ENCODE measurements at places on chromosomes 5 and 9.
A peak's percentile ranks its signal among the peaks of the same experiment; 100 is the strongest.

DNA sequence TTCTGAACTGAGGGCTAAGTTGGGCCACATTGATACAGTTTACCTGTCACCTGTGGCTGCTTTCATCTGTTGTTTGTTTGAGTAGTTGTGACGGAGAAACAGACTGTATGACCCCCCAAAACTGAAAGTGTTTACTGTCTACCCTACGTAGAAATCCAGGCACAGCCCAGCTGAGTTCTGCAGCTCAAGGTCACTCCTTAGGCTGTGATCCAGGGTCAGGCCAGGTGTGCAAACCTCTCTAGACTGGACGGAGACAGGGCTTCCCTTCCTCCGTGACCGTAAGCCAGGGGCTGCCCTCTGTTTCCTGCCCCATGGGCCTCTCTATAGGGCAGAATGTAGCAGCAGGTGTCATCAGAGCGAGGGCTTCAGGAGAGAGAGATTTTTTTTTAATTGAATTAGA is 207.9 kb upstream of the OTULINL start:
- no peak for DNase-seq

- no peak for DNase-seq
Measured at GRCh38 chr5:112201141-112201540, 217.9 kb downstream of the EPB41L4A start.

DNA sequence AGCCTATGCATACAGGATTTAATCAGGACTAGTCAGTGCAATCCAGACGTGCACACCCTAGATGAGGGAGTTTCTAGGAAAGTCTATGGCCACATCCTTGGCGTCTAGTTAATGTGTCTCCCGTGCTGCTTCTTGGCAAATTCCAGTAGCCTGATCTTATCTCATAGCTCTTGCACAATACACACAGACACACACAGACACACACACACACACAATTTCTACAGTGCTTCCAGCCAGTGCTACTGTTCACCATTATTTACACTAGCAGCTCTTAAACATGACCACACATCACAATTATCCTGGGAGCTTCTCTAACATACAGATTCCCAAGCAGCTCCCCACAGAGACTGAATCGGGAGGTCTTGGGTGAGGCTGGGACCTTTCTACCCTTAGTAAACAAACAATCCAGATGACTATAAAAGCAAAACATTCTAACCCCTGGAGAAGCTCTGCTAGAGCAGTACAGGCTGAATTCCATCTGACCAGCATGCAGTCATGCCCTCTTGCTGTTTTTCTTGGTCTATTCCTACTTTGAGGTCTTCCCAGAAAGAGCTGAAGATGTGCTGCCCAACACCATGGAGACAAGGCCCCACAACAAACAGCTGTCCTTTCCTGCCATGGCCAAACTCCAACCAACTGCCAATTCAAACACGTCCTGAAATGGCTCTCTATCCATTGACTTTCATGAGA is 236.6 kb downstream of the DEPDC1B start:
- no peak for DNase-seq

- no peak for DNase-seq
Measured at GRCh38 chr9:18058564-18059442, 415.1 kb upstream of the ADAMTSL1 start.

DNA sequence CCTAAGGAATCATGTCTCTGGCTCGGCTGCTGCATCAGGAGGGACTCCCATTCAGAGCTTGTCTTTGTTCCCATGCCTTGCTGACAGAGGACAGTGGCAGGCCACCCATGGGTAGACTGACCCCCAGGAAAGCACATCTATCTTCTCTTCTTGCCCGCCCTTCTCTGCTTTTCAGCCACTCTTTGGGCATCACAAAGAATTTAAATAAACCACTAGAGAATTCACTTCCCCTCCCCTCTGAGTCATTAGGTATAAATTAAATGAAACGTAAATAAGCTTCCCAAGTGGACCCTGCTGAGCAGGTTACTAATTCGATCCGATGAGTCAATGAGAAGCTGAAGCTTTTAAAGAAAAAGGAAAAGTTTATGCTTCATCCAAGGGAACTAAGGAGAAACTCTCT is 97.0 kb downstream of the DRD1 start:
- no peak for DNase-seq

DNA sequence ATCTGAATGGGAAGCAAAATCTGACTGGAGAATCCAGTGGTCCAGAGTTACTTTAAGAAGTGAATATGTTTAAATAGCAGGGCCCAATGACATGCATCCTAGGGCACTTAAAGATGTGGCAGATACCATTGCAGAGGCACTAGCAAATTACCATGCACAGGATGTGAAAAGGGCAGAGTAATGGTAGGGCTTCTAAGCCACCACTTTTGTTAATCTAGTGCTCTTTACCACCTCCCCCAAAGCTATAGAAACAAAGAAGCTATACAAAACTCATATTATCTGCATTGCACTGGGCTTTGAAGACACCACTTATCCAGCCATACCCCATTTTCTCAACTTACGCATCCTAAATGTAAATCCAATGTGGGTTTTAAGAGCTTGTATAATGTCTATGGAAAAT is 81.2 kb downstream of the ZCCHC7 start:
- DNase-seq = no peak

GRCh38 chr5:34570143-34570542 is 86.0 kb upstream of the RAI14 start:
- DNase-seq = no peak

DNA sequence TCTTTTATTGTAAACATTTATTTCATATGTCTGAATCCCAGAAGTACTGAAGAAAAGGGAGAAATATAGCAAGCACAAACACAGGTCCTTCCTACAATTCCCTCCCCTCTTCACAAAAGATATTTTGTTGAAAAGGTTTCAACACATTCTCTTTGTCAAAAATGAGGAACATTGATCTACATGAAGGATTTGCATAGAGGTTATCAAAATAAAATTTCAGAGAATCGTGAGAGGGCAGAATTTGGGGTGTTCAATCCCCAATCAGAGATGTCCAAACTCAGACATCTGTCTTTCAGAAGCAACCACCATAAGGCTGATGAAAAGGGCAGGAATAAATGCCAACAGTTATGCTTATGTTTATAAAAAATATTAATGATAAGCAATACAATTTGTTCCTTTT is 69.2 kb downstream of the MARCHF3 start:
- no peak for DNase-seq

DNA sequence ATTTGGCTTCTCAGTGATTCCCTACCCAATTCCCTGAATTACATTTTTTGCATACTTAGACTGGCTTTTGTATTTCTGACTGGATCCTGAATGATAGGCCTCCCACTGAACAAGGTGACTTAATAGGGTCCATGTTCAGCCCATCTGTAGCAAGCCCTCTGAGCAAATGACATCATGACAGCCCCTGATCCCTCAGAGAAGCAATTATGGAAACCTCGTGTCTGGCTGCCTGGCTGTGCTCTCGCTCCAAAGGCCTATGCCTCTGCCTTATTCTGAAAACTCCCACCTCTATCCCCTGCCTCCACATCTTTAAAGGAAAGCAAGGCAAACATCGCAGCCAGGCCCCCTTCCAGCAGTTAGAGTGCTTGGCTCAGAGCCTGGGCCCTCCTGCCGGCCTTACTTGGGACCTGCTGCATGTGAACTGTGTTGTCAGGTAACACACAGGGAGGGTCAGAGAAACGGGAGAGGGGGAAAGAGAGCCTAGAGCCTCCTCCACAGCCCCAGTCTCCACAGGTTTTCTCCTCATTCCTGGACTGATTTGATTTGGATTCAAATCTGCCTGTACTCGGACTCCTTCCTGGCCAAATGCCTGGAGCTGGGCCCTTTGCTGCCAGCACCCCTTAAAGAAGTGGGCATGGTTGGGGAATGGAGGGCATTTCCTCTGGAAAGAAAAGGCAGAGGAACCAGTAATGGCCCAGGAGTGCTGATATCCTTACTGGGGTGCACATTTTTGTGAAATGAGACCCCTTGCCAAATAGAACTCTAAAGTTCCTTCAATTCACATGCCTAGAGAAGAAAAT is 3.8 kb downstream of the DCANP1 start:
- no peak for DNase-seq

- DNase-seq = no peak
Measured at GRCh38 chr9:82776508-82776907, 286.4 kb downstream of the RASEF start.

- no peak for DNase-seq
Measured at GRCh38 chr5:56549096-56549886, 266.1 kb upstream of the MAP3K1 start.

GRCh38 chr9:130898552-130898852 is 1.9 kb upstream of the QRFP start:
- DNase-seq = no peak

GRCh38 chr5:134176511-134177368 is at the start of gene SKP1:
Gene SKP1, minus strand, starts transcription at chr5:134176950. Its CDS starts 2,928 bp downstream, at chr5:134174022.
- peak; percentile 84 for DNase-seq

DNA sequence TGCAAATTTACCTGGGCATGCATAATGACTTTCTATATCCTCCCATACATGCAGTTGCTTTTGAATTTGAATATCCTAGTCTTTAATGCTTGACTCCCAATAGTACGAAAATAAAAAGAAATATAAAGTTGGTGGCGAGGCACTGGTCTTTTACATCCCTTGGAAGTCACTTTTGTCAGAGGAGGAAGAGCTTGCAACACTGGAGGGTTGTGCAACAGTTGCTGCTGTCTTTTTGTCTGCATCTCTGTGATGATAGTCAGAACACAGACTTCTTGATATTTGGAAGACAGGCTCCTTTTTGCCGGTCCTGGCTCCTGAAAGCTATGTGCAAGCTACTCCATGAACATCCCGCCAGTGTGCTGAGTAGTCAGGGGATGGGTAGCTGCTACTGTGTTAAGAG is 16.8 kb upstream of the SGCD start:
- DNase-seq = no peak

- DNase-seq = no peak
Measured at GRCh38 chr9:33153001-33153400, 14.1 kb downstream of the B4GALT1 start.

- DNase-seq = no peak
Measured at GRCh38 chr5:81058121-81058520, 98.0 kb downstream of the RASGRF2 start.

GRCh38 chr9:120745278-120745677 is 31.0 kb upstream of the MEGF9 start:
- DNase-seq = no peak

GRCh38 chr5:157172403-157172802 is 6.3 kb upstream of the GARIN3 start:
- DNase-seq = peak; percentile 79

DNA sequence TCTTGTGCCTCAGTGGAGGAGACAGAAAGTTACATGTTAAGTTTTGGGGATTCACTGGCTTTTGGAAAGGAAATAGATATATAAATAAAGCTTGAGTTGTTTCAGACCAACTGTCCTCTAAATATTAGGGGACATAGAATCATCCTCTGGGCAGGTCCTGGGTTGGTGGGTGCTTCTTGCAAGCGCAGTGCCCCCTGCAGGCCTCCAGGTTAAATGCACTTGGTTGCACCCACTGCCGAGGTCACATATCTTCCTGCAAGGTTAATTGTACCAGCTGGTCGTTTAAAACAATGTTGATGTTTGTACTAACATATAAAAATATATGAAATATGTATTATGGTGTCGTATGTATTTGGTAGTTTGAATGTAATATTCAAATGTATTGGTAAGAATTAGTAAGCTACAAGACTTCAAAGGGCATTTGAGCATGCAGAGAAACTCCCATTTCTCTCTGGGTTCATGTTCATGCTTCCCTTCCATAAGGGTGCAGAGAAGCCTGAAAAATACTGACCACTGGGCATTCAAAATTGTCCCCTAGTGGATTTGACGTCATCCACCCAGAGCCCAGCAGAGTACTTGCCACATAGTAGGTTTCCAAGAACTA is 87.0 kb downstream of the ZNF618 start:
- DNase-seq = peak; percentile 35

GRCh38 chr5:142680605-142681259 is 5.2 kb downstream of the FGF1 start:
- no peak for DNase-seq

GRCh38 chr9:136107155-136107952 is 11.3 kb downstream of the TMEM250 start:
- peak; percentile 47 for DNase-seq

DNA sequence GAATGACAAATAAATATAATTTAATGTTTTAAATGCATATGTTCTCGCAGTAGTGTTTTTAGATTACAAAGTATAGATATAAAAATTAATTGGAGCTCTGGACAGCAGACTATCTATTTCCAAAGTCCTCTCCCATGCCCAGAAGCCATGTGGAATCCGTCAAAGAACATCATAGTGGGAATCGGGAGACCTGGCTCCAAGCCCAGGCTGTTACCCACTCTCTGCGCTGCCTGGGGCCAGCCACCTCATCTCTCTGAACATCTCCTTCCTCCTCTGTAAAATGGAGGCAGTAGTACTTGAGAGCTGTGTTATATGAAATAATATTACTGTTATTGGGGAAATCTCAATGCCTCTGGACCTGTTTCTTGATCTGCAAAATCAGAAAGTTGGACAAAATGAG is 58.1 kb upstream of the SLC30A5 start:
- no peak for DNase-seq

- no peak for DNase-seq
Measured at GRCh38 chr5:593511-593910, 18.6 kb upstream of the CEP72 start.

DNA sequence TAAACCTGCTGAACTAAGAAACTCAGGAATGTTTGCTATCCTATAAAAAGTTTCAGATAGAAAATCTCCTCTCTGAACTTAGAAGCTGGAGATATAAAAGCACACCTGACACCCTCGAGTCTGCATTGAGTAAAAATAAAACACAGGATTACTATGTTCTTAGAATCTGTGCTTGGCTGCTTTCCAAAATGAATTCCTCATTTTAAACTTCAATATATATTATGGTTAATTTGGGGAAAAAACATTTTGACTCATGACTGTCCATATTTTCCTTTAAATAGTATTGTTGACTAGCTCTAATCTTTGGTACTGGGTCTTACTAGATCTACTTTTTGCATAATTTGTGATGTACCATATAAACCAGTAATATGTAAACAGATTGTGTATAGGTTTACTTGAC is 36.7 kb downstream of the FBXW2 start:
- DNase-seq = no peak

DNA sequence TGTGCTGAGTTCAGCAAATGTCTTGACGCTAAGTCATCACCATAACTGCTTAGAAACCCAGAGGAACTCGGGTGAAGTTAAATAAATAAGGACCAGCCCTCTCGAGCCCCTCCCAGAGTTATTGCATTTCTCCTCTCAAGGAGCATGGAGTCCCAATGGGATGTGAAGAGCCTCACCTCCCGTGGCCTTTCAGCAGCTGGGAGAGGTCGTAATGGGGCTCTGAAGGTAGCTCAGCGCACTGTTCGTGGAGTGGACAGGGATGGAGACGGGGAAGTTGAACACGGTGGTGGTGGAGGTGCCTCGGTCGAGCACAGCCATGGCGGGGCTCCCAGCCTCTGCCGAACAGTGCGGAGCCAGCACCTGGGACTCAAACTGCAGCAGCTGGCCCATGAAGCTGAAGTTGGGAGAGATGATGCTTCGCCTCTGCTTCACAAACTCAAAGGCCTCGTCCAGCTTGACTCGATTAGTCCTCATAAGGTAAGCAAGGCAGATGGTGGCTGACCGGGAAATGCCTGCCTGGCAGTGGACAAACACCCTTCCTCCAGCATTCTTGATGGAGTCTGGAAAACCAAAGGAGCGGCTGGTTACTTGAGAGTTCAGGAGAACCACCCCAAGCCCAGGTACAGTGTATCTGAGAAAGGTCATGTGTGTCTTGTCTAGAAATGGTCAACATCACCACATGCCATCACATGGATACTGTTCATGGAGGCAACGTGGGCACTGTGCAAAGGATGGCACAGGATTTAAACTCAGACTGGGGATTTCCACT is 2.2 kb downstream of the DUSP1 start:
- DNase-seq = peak; percentile 65
